ENCODE measurements at places on chromosomes 16 and 17. TPM values are rescaled to one million over a fixed set of nuclear protein-coding genes. Genes with fewer than 3 reads are reported as not detected.

The TEKT5 gene
- not detected for polyA plus RNA-seq

The CCDC40 gene
- polyA plus RNA-seq = not detected

The CCL1 gene
- polyA plus RNA-seq = not detected

The NXPH3 gene
- not detected for polyA plus RNA-seq

The CCR7 gene
- polyA plus RNA-seq = 257 TPM

The TBC1D28 gene
- not detected for polyA plus RNA-seq

The GRB7 gene
- not detected for polyA plus RNA-seq

The HIGD1B gene
- not detected for polyA plus RNA-seq

The TP53TG3B gene
- not detected for polyA plus RNA-seq

The ATP2A3 gene
- 155 TPM for polyA plus RNA-seq

The ZNF469 gene
- polyA plus RNA-seq = 0.26 TPM

The JPH3 gene
- polyA plus RNA-seq = not detected

The CCL8 gene
- not detected for polyA plus RNA-seq

The PYY gene
- not detected for polyA plus RNA-seq

The ABCA5 gene
- 4.5 TPM for polyA plus RNA-seq

The KCNH4 gene
- not detected for polyA plus RNA-seq

The CDRT4 gene
- 0.50 TPM for polyA plus RNA-seq

The RTN4RL1 gene
- 0.44 TPM for polyA plus RNA-seq

The SCGB1C2 gene
- polyA plus RNA-seq = not detected

The ITFG1 gene
- 18.1 TPM for polyA plus RNA-seq

The NPIPA3 gene
- polyA plus RNA-seq = 0.80 TPM

The OTOP3 gene
- polyA plus RNA-seq = not detected

The SLC13A2 gene
- polyA plus RNA-seq = not detected

The RHBDF2 gene
- 160 TPM for polyA plus RNA-seq

The ACD gene
- 48.6 TPM for polyA plus RNA-seq

The MMP28 gene
- polyA plus RNA-seq = 0.49 TPM

The COX6A2 gene
- not detected for polyA plus RNA-seq

The MEIOC gene
- 0.18 TPM for polyA plus RNA-seq

The HASPIN gene
- polyA plus RNA-seq = 0.34 TPM

The CRYBA1 gene
- not detected for polyA plus RNA-seq

The C1QTNF8 gene
- not detected for polyA plus RNA-seq

The B3GNT9 gene
- 0.45 TPM for polyA plus RNA-seq

The SLC16A13 gene
- 3.3 TPM for polyA plus RNA-seq

The CDRT15L2 gene
- not detected for polyA plus RNA-seq

The EPOP gene
- polyA plus RNA-seq = not detected

The ALOX15B gene
- not detected for polyA plus RNA-seq

The CAPN15 gene
- 9.1 TPM for polyA plus RNA-seq

The KIF19 gene
- 0.33 TPM for polyA plus RNA-seq

The HP gene
- polyA plus RNA-seq = not detected

The MNT gene
- polyA plus RNA-seq = 1.6 TPM

The SALL1 gene
- not detected for polyA plus RNA-seq

The CLDN9 gene
- not detected for polyA plus RNA-seq

The KRTAP4-7 gene
- not detected for polyA plus RNA-seq

The ATP6V0C gene
- 105 TPM for polyA plus RNA-seq

The DHRS7C gene
- not detected for polyA plus RNA-seq

The ARMC7 gene
- polyA plus RNA-seq = 4.5 TPM

The MT2A gene
- polyA plus RNA-seq = 40.8 TPM

The KRT15 gene
- not detected for polyA plus RNA-seq

The CHD9NB gene
- not detected for polyA plus RNA-seq

The LCMT1 gene
- 34.6 TPM for polyA plus RNA-seq

The AOC3 gene
- not detected for polyA plus RNA-seq

The CHRNB1 gene
- 13.8 TPM for polyA plus RNA-seq

The MVD gene
- 26.0 TPM for polyA plus RNA-seq

The SMIM36 gene
- not detected for polyA plus RNA-seq

The PAQR4 gene
- 1.9 TPM for polyA plus RNA-seq

The ZNF385C gene
- 0.09 TPM for polyA plus RNA-seq

The SLC16A3 gene
- 3.7 TPM for polyA plus RNA-seq

The TBC1D3I gene
- not detected for polyA plus RNA-seq

The CCDC137 gene
- 27.9 TPM for polyA plus RNA-seq

Data from IgD-negative memory B cell (primary cell).